ENCODE measurements at places on chromosomes 1 and 21.

DNA sequence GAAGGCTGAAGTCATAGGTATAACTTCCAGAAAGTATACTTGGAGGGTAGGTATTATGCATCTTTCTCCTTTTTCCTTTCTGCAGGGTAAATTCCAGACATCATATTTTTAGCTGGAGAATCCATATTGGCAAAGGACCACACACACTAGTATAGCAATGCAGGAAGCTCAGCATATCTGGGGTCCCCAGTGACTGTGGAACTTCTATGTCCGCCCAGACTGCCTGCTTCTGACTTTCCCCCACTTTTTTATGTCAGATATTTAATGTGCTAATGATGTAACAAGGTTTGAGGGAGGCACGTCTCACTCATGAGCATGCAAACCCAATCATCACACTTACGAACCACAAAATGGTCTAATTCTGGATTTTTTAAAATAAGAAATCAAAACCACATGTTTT is 90.4 kb downstream of the BACH1 start:
- no peak for DNase-seq

- DNase-seq: no peak
Measured at GRCh38 chr1:34050709-34051485, 114.1 kb downstream of the CSMD2 start.

GRCh38 chr21:15095326-15095725 is 30.5 kb upstream of the NRIP1 start:
- DNase-seq: no peak

- no peak for DNase-seq
Measured at GRCh38 chr1:32997381-32997891, 32.8 kb upstream of the RNF19B start.

GRCh38 chr1:66415866-66416265 is 118.1 kb upstream of the SGIP1 start:
- no peak for DNase-seq

DNA sequence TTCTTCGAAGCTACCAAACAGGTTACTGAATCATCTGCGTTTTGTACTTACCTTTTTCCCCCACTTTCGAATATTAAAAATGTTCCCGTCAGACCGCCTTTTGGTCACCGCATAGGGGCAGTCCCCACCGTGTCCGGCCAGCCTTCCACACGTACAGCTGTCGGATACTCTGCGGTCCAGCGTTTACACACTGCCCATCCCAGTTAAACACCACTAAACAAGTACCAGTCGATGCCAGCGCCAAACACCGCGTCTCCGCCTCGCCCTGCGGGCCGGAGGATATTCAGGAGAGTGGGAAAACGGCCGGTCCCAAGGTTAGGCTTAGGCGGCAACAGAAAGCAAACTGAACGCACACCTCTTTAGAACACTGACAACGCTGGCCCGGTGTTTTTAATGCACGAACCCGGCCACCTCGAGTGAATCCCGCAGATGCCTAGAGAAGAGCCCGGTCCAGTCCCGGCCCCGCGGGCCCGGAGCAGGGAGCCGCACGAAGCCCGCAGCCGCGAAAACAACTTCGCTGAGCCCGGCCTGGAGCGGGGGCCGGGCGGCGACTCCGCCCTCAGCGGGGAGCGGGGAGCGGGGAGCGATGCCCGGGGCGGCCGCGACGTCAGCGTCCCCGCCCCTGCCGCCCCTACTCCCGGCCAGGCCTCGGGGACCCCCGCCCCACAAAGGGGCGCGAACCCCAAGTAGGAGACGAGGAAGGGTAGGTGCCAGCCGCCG is 730 bp upstream of the PHF13 start:
- no peak for DNase-seq

DNA sequence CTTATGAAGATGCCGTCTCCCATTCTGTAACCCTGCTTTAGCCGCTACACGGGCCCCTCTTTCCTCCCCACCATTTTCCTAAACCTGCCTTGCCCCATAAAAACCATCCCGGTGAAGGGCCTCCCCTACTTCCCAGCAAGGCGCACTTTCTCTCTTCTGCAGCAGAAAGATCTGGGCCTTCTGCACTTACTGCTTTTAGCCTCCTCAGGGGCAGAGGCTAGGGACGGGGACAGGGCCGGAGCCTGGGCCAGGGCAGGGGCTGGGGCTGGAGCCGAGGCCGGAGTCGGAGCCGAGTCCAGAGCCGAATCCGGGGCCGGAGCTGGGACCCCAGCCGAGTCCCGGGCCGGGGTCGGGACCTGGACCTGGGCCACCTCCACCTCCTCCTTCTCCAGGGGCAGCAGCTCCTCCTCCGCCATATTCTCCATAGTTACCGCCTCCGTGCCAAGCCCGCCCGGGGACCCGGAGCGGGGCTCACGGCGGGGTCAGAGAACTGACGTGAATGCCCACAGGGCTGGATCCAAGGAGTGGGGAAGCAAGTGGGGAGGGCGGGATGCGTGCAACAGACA is 382 bp downstream of the TRMT1L start:
- peak; percentile 53 for DNase-seq

DNA sequence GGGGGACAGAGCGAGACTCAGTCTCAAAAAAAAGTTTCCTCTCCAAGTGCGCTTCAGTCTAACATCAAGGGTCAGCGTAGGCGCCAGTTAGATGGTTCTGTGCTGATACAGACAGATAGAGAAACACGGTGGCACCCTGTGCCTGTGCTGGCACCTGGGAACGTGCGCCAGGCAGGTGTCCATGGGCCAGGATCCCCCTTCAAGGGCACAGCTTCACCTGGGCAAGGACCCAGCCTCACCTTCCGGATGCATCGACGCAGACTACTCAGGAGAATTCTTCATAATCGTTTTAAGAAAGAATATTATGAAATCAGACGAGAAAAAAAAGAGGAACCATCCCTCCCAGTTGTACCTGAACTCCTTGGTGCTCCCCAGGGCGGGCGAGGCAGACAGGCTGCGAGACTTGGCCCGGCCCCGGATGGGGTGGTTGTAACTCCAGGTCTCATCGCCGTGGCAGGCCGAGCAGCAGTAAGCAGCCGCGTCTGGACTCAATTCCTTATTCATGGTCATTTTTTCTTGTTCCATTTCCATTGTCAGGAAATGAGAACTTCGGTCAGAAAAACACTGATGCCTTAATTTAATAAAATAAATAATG is 13.3 kb downstream of the NADK start:
- no peak for DNase-seq

Data from SHP77 treated with DMSO at 0.1 percent for 48 hours (cell line).